ENCODE measurements at places on chromosomes 12 and 14. TPM values are rescaled to one million over a fixed set of nuclear protein-coding genes. Genes with fewer than 3 reads are reported as not detected.

DNA sequence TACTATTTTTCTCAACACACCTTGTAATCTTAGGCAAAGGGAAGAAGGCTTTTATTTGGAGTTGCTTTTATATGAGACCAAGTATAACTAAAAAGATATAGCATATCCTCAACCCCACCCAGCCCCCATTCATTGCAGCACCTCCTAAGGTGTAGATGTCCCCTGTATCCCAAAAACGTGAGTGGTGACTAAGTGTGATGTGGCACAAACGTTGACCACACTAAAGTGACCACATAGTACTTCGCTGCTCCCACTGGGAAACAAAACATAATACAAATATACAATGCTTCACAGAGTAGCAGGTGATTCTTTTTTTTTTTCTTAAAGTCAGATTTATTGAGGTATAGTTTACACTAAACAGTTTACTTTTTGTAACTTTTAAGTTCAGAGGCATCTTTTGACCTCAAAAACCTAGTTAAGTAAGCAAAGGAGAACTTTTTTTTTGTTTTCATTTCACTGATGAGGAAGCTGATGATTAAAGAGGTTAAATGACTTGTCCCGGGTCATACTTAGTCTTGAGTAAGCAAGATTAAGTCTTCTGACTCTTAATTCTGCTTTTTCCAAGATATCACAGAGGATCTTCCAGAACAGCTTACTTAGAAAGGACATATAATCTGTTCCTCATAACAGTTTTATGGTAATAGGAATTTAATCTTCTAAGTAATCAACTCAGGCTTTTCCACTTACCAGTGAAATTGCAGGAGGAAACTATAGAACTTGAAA lies 245.2 kb upstream of the PLEKHG7 start:
- DNase-seq: no peak
- H3K27me3 ChIP-seq: no peaks in the 10 kb centered on the region
- peaks cover 2% of the 10 kb centered on the region for H3K36me3 ChIP-seq
- peaks cover 12% of the 10 kb centered on the region for H3K4me1 ChIP-seq

DNA sequence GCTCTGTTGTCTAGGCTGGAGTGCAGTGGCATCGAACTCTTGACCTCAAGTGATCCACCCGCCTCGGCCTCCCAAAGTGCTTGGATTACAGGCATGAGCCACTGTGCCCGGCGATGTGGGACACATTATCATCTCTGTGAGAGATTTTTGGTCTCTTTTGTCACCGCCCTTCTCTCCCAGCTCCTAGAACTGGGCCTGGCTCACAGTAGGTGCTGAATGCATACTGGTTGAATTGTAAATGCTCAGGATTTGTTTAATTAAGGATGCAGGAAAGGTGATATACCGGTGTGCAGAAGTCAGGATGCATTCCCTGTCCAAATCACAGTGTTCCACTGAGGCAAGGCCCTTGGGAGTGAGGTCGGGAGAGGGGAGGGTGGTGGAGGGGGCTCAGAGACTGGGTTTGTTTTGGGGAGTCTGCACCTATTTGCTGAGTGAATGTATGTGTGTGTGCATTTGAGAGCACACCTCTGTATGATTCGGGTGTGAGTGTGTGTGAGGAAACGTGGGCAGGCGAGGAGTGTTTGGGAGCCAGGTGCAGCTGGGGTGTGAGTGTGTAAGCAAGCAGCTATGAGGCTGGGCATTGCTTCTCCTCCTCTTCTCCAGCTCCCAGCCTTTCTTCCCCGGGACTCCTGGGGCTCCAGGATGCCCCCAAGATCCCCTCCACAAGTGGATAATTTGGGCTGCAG lies 1.0 kb upstream of the KRT18 start:
- peaks cover 15% of the 10 kb centered on the region for H3K27me3 ChIP-seq
- no peak for DNase-seq
- peaks cover 2% of the 10 kb centered on the region for H3K4me1 ChIP-seq
- H3K27ac ChIP-seq: no peak overlapping the region
- no peaks in the 10 kb centered on the region for H3K36me3 ChIP-seq
- H3K4me3 ChIP-seq: peak overlapping the region; percentile 79

DNA sequence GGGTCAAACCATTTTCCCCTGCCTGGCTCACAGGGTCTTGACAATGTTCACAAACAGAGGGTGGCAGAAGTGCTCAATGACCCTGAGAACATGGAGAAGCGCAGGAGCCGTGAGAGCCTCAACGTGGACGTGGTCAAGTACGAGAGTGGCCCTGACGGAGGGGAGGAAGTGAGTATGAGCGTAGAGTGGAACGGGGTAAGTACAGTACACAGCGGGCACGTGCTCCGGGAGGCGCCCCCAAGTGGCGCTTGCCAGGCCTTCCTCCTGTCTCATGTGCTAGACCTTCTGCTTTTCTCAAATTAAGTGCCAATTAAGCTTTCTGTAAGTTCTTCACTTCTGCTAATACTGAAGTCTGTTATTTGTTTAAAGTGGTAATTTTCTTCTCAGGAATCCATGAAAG lies 35.9 kb downstream of the XRCC3 start:
- no peaks in the 10 kb centered on the region for H3K4me1 ChIP-seq
- H3K4me3 ChIP-seq: no peak overlapping the region
- H3K27ac ChIP-seq: peak overlapping the region; percentile 16
- peak; percentile 44 for DNase-seq
- peaks cover 63% of the 10 kb centered on the region for H3K36me3 ChIP-seq

DNA sequence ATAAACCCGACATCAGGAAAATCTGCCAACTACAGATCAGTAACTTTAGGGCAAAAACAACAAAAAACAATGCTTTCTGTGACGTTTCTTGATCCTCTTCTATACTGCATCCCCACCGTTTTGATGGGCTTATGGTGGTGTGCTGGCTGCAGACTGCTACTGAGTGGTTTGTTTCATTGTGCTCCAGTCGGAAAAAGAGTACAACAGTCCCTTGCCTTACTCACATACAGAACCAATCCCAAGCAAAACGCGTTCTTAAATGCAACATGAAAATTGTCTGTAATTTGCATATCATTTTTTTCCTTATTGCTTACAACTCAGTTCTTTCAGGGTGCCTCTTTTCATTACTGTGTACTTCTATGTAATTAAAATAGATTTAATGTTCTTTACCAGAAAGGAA lies 2.3 kb downstream of the ETV6 start:
- DNase-seq: no peak
- H3K27ac ChIP-seq: peak overlapping the region; percentile 96
- H3K27me3 ChIP-seq: no peaks in the 10 kb centered on the region
- peak overlapping the region; percentile 87 for H3K4me3 ChIP-seq

The PIWIL1 gene
- not detected for total RNA-seq

- no peaks in the 10 kb centered on the region for H3K36me3 ChIP-seq
- no peak overlapping the region for H3K4me3 ChIP-seq
- DNase-seq: no peak
- H3K27ac ChIP-seq: no peak overlapping the region
- peaks cover 4% of the 10 kb centered on the region for H3K4me1 ChIP-seq
These were observed 232.5 kb upstream of the RTL1 start for GRCh38 chr14:101135796-101136742.

The GLS2 gene
- total RNA-seq: 1.3 TPM

GRCh38 chr12:29066011-29066588 lies 83.0 kb upstream of the FAR2 start:
- no peak overlapping the region for H3K27ac ChIP-seq
- H3K4me3 ChIP-seq: no peak overlapping the region
- H3K36me3 ChIP-seq: no peaks in the 10 kb centered on the region
- peaks cover 1% of the 10 kb centered on the region for H3K4me1 ChIP-seq

GRCh38 chr12:62211510-62211909 lies 48.7 kb upstream of the USP15 start:
- H3K36me3 ChIP-seq: no peaks in the 10 kb centered on the region
- H3K27me3 ChIP-seq: peaks cover 12% of the 10 kb centered on the region
- peaks cover 9% of the 10 kb centered on the region for H3K4me1 ChIP-seq
- no peak overlapping the region for H3K27ac ChIP-seq

DNA sequence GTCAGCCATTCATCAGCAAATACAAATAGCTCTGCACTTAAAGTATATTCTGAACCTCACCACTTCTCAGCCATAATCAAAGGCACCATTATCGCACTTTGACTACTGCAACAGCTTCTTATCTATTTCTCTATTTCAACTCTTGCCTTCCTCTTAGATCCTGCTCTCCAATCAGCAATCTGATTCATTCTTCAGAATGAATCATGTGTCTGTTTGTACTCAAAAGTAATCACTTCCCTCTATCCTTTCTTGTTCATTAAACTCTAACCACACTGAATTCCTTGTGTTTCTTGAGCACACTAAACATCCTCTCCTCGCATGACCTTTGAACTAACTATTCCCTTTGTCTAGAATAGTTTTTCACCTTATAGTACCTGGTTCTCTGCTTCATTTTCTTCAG lies 12.8 kb upstream of the OR4E1 start:
- H3K27me3 ChIP-seq: peaks cover 26% of the 10 kb centered on the region
- no peak overlapping the region for H3K27ac ChIP-seq
- no peaks in the 10 kb centered on the region for H3K36me3 ChIP-seq

DNA sequence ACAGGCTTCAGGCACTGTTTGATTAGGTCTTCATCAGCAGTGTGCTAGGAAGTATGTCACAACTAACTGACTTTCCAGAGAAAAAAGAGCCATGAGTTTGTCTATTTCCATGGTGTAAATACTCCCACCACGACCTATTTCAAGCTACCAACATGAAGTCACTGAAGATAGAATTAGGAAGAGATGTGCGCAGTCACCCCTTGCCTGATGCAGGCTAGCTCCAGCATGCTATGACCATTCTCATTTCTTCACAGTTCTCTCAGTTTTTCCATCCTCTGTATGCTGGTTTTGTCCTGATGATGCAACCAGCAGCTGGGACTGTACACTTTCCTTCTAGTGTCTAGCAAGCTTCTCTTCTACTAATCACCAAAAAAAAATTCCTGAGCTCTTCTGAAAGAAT lies 191.6 kb upstream of the NUDT4 start:
- H3K27ac ChIP-seq: no peak overlapping the region
- H3K36me3 ChIP-seq: no peaks in the 10 kb centered on the region
- DNase-seq: no peak
- H3K27me3 ChIP-seq: no peaks in the 10 kb centered on the region
- H3K4me1 ChIP-seq: peaks cover 11% of the 10 kb centered on the region

GRCh38 chr14:98623788-98624415 lies 648.1 kb downstream of the BCL11B start:
- no peak overlapping the region for H3K27ac ChIP-seq
- H3K4me1 ChIP-seq: peaks cover 14% of the 10 kb centered on the region
- no peak overlapping the region for H3K4me3 ChIP-seq
- DNase-seq: no peak
- H3K36me3 ChIP-seq: no peaks in the 10 kb centered on the region

- H3K27me3 ChIP-seq: no peaks in the 10 kb centered on the region
- H3K36me3 ChIP-seq: no peaks in the 10 kb centered on the region
- H3K27ac ChIP-seq: no peak overlapping the region
- H3K4me3 ChIP-seq: no peak overlapping the region
These were observed 164.3 kb upstream of the NOS1 start for GRCh38 chr12:117525766-117526165.

The MBIP gene
- 20.2 TPM for total RNA-seq

- peaks cover 73% of the 10 kb centered on the region for H3K4me1 ChIP-seq
- H3K27ac ChIP-seq: no peak overlapping the region
- no peak for DNase-seq
- peak overlapping the region; percentile 92 for H3K4me3 ChIP-seq
These were observed 5.8 kb downstream of the PTGER2 start for GRCh38 chr14:52319919-52320318.

The IL22 gene
- total RNA-seq: 3.8 TPM

The SAV1 gene
- total RNA-seq: 6.1 TPM

GRCh38 chr12:48219631-48220030 lies 16.5 kb upstream of the OR10AD1 start:
- H3K4me1 ChIP-seq: no peaks in the 10 kb centered on the region
- H3K27ac ChIP-seq: no peak overlapping the region
- peaks cover 7% of the 10 kb centered on the region for H3K27me3 ChIP-seq
- H3K4me3 ChIP-seq: no peak overlapping the region
- no peak for DNase-seq

The GLTP gene
- 22.2 TPM for total RNA-seq

The C12orf42 gene
- 0.48 TPM for total RNA-seq

- DNase-seq: no peak
- peaks cover 2% of the 10 kb centered on the region for H3K4me1 ChIP-seq
- H3K27ac ChIP-seq: no peak overlapping the region
- no peak overlapping the region for H3K4me3 ChIP-seq
- peaks cover 15% of the 10 kb centered on the region for H3K36me3 ChIP-seq
These were observed 87.1 kb downstream of the VEZT start for GRCh38 chr12:95304673-95305198.

DNA sequence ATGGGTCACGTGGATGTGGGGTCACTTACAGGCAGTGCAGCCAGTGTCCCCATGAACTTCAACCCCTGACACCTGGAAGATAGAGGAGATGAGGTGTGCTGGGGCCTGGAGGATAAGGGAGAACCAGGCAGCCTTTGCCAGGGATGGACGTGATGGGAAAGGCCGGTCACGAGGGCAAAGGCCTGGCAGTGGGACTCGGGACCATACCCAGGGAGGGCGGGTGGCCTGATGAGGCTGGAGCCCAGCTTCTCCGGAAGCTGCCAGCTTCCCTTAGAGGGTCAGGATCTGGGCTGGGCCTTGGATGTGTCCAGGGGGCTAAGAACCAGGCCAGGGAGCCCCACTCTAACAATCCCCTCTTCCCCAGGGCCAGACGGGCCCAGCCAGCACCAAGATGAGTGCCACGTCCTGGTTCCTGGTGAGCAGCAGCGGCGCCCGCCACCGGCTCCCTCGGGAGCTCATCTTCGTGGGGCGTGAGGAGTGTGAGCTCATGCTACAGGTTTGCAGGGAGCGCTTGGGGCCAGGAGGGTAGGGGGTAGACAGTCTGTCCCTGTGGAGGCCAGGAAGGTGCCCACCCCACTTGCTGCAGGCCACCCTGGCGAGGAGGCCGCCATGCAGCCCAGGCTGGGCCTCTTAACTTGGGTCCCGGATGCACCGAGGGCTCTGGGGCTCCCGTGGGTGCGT lies 3.1 kb downstream of the CEP170B start:
- H3K27ac ChIP-seq: no peak overlapping the region
- H3K4me3 ChIP-seq: no peak overlapping the region
- DNase-seq: no peak
- H3K27me3 ChIP-seq: peaks cover 19% of the 10 kb centered on the region

The PRPH gene
- not detected for total RNA-seq

DNA sequence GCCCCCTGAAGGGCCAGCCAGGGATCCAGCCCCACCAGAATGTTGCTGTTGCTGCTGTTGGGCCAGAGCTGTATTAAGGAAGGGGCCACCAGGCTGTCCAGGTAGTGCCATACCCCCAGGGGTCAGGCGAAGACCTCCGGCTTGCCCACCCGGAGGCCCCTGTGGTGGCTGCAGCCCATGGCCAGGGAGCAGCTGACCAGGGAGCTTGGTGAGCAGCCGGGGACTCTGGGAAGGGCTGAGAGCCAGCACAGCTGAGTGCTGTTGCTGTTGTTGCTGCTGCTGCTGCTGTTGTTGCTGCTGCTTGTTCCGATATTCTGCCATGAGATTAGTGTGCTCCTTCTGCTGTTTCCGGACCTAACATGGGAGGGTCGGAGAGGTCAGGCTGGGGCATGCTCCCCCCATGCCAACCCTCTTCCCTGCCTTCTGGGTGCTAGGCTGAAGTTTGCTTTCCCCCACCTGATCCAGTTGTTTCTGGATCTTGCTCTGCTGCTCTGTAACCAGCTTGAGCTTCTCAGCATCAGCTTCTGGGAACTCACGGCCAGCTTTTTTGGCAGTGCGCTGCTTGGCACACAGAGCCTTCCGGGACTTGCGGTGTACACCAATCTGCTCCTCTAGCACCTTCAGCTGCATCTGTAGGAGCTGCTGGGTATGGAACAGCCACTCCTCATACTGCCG lies 15.2 kb upstream of the PRKAG1 start:
- H3K27ac ChIP-seq: no peak overlapping the region
- peaks cover 58% of the 10 kb centered on the region for H3K36me3 ChIP-seq
- DNase-seq: no peak
- H3K4me3 ChIP-seq: no peak overlapping the region
- no peaks in the 10 kb centered on the region for H3K27me3 ChIP-seq

GRCh38 chr12:18332173-18332572 lies 70.9 kb downstream of the PIK3C2G start:
- no peak overlapping the region for H3K27ac ChIP-seq
- H3K36me3 ChIP-seq: no peaks in the 10 kb centered on the region
- no peak for DNase-seq
- H3K27me3 ChIP-seq: no peaks in the 10 kb centered on the region
- no peak overlapping the region for H3K4me3 ChIP-seq

The SNW1 gene
- 120 TPM for total RNA-seq

Measured in activated CD4-positive, alpha-beta memory T cell treated with anti-CD3 and anti-CD28 coated beads, Interleukin-2, amount 10 ng/mL, durations not matched to agents 7 days and 5 days (primary cell).